ENCODE measurements at places on chromosomes 2 and 18.

DNA sequence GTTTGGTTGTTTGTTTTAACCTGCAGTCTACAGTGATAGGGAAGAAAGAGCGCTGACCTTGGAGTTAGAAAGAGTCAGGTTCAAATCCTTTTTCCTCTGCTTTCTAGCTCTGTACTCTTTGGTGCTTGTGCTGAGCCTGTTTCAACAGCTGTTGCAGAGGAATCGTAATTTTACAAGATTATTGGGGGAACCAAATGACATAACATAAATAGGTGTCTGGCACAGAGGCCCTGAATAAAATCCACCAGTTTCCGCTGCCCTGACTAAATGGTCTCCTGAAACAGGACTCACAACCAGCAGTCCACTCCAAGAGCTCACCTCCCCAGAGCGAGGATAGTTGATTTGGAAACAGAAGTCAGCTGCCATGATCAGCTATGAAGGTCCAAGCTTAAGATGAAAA, 125.0 kb upstream of the CDC42EP3 start:
- DNase-seq, result no peak

DNA sequence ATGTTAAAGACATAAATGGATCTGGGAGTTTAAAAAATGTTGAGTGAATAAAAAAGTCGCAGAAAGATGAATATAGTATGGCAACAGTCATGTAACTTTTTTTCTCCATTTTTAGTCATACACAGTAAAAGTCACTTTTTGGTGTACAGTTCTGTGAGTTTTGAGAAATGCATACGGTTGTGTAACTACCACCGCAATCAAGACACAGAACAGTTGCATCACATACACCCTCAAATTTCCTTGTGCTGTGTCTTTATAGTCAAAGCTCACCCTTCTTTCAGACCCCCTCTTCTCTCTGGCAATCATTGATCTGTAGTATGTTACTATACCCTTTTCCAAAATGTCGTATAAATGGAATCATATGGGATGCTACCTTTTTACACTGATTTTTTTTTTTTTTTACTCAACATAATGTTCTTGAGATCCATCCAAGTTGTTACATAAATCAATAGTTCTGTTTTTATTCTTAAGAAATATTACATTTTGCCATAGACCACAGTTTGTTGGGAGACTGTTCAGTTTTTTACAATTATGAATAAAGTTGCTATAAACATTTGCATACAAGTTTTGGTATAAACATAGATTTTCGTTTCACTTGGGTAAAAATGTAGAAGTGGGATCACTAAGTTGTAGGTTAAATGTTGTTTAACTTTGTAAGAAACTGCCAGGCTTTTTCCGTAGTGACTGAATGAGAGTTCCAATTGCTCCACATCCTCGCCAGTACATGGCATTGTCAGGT, 35.4 kb upstream of the AGFG1 start:
- DNase-seq, result no peak

DNA sequence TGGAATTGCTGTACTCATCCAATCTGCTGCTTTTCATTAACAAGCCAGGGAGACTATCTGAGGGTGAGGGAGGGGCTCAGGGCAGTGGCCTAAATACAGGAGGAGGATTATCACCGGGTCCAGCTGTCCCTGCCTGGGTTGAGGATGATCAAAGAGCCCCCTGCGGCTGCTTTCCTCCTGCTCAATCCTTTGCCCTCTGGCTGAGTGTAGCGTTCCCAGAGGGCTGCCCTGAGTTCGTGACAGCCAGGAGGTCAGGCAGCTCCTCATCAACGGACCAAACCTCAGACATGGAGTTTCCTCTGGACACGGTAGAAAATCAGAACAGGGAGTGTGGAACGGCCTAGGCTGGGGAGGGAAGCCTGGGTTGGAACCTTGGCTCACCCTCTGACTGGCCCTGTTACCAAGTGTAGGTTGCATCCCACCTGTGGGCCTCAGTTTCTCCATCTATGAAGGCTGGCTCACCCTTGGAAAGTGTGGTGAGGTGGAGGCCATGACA, 23.5 kb downstream of the CIB4 start:
- no peak for DNase-seq

- no peak for DNase-seq
Observed at GRCh38 chr2:21229302-21229701, 105.5 kb downstream of the TDRD15 start.

DNA sequence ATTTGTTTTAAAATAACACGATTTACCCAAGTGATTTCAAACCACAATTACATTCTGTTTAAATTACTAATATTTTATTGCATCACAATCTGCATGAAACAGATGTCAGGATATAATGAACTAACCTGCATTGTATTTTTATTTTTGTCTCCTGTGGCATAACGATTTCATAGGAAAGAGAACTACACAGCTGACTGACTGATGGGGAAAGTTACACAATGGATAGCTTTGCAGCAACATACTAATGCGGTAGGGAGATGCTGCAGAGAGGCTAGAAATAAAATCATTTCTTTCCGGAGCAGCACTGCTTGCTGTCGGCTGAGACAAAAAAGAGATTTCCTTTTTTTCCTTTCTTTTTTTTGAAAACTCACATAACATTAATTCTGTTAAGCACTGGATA, 36.9 kb downstream of the SCN1A start:
- DNase-seq, result no peak

DNA sequence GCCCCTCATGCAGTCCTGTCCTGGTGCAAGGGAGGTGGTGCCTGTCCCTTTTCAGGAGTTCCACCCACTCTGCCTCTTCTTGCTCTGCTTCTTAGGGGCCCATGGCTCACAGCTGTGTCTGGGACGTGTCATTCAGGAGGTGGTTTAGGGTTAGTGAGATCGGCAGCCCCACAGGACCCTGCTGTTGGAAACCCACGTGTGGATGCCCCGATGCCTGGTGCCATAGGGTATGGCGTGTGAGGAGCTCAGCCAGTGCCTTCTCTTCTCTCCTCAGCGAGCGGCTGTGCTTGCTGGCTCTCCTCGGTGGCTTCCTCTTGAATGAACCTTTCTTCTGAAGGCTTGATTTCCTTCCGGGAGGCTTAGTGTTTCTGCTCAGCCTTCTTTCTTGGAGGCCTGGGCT, 55.2 kb downstream of the LDLRAD4 start:
- no peak for DNase-seq

DNA sequence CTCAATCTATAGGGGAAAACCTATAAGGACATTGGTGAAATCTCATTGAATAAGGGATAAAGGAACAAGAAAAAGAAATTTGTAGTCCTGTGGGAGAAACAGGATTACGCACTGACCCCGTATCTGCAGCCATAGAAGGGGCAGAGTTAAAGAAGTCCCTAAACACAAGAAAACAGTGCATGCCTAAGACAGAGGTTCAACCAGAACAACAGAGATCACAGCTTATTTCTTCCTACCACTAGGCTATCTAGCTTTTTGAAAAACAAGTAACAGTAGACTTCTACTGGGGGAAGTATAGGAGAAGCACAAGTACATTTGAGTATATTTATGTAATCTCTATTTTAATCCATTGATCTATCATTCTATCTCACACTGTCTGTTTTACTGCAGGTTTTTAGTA, 485.2 kb upstream of the REG3G start:
- no peak for DNase-seq

Data from NCI-H1092 (cell line).